Lung (tissue), 17 donors: ENCODE measurements at places on chromosomes 5 and 9.

DNA sequence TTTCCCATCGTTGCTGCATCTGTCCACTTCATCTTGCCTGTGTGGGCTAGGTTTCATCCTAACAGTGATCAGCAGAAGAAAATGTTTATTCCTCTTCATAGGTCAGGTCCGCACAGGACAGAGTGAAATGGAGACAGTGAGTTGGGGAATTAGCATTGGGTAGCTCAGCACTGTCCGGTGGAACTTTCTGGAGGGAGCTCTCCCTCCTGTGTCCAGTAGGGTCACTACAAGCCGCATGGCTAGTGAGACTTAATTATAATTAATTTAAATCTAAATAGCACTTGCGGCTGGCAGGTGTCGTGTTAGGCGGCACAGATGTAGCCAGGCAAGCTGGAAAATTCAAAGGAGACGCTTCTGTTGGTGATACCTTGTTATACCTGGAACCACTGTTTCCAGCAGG is 48.4 kb downstream of the CFAP77 start:
- no peak for DNase-seq

DNA sequence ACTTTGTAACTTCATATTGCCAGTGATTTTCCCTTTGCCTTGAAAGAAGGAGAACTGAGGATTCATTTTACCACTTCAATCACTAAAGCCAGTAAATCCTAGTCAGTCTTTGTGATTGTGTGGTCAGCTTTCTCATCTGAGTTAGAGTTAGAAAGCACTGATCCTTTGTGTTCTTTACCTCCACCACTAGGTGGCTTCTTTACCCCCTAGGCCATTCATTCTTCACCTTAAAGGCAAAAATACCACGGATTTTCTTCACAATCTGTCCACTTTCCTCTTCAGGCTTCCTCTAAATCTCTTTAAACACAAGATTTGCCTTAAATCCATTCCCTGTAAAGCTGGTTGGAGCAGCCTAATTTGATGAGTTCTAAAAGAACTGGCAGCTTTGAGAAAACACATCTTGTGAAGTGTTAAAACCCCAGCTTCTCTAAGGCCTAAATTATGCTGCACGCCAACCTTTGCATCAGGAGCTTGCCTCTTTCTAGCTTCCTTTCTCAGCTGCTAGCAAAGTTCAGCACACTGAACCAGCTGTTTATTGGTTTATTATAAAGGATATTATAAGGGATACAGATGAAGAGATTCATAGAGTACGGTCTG is 20.4 kb downstream of the BDP1 start:
- DNase-seq = no peak

- DNase-seq = no peak
These were observed 277.7 kb upstream of the PTGER4 start for GRCh38 chr5:40402007-40402364.

DNA sequence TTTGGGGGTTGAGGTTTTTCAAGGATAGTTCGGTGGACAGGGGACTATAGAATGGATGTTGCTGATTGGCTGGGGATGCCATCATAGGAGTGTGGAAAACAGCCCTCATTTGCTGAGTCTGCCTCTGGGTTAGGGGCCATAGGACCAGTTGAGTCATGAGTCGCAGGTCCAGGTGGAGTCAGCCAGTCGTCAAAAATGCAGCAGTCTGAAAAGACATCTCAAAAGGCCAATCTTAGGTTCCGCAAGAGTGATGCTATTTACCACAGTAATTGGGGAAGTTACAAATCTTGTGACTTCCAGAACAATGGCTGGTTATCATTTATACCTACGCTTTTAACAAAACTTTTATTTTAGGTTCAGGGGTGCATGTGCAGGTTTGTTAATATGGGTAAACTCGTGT is 276.0 kb upstream of the DMRT1 start:
- no peak for DNase-seq

DNA sequence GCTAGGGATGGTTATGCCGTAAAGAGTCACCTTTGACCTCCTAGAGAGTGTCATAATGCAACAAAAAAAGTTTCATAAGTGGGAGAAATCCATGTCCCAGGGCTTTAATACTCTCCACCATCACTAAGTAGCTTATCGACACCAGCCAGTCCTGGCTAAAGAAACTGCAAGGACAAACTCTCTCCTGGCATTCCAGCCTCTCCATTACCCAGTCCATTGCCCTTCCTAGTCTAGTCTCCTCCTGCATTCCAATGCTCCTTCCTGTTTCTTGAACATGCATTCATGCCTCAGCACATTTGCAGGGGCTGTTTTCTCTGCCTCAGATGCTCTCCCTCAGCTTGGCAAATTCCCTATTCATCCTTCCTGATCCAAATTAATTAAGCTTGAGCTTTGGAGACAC is 364.1 kb downstream of the BRINP1 start:
- DNase-seq = no peak

DNA sequence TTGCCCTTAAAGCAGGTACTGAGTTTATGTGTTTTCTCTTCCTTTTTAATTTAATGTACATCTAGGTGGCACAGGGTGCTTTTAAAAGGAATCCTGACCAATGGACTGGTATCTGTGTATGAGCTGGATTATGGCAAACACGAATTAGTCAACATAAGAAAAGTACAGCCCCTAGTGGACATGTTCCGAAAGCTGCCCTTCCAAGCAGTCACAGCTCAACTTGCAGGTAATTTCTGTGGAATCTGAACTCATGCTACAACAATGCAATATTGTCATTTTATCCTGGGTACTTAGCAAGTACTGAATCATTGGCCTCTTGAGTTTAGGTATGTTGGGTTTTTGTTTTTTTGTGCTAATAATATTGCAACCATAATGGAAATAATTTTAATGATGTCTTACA is 14.4 kb upstream of the TMOD1 start:
- DNase-seq = no peak

DNA sequence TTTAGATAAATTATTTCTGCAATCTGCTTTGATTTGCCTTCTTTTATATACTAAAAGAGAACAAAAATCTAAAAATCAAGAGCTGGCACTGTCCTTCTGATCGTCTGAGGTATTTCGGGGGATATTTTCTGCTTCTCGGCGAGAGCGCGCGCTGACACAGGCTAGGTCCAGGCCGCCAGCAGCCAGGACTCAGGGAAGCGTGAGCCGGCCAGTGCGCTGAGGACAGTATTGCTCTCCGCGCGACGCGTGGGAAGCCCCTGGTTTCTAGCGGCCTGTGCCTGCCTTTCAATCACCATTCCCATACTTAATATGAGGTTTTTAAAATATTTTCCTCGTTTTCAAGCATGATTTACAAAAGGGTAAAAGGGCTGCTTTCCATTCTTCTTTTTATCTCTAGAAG is 307.3 kb upstream of the IRX1 start:
- DNase-seq = no peak

DNA sequence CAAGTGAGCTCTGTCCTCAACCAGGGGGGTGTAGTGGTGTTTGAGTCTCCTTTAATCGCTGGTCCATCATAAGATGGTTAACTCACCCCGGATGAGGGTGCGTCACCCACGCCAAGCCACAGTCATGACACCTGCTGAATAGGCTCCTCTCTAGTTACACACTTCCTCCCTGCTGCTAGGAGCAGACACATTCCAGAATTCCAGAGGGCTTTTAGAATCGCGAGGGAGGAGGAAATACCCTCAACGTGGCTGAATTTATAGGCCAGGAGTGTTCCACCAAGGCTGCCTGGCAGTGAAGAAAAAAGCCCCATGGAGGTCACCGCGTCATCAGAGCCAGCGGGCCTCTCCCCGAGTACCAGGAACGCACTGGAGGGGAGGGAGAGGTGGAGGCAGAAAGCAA is 5.1 kb downstream of the GLRX start:
- no peak for DNase-seq

- DNase-seq = peak; percentile 93
These were observed 3.0 kb upstream of the CDX1 start for GRCh38 chr5:150163547-150164059.

GRCh38 chr5:154813736-154814135 is 36.7 kb downstream of the FAXDC2 start:
- no peak for DNase-seq

- no peak for DNase-seq
These were observed 246.8 kb downstream of the MSX2 start for GRCh38 chr5:174971210-174971609.

DNA sequence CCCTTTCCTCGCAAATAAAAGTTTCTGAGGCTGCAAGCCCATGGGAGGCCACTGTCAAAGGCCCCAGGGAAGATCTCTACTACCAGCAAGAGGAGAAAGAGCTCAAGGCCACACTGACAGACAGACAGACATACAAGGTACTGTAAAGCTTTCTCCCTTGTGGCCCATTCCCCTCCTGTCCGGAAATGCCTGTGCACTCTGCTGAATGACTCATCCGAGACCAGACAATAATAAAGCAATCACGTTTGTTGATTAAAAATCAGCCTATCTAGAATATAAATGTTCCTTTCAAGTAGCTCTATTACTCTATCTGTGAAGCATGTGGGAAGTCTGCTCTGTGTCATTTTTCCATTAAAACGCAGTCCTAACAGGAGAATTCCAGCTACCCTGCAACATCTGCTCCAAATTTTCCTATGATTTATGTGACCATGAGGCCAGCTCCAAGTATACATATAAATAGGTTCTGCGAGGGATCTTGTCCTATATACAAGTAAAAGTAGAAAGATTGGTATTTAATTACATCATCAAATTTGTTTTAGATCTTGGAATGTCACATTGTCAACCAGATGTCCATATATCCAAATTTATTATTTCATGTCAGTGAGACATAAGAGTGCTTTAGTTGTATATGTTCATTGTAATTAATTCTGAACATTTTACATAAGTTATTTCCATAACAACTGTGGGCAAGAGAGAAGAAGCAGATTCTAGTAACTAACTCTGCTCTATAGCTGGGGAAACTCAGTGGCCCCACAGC is 34.7 kb upstream of the TGFBI start:
- peak; percentile 61 for DNase-seq

GRCh38 chr9:16060436-16061129 is 507.7 kb downstream of the CCDC171 start:
- no peak for DNase-seq

GRCh38 chr9:121454972-121455371 is 44.7 kb downstream of the GGTA1 start:
- DNase-seq = no peak

GRCh38 chr5:86968301-86968753 is 299.4 kb upstream of the RASA1 start:
- peak; percentile 78 for DNase-seq
